ENCODE measurements at places on chromosomes 13 and 19.

DNA sequence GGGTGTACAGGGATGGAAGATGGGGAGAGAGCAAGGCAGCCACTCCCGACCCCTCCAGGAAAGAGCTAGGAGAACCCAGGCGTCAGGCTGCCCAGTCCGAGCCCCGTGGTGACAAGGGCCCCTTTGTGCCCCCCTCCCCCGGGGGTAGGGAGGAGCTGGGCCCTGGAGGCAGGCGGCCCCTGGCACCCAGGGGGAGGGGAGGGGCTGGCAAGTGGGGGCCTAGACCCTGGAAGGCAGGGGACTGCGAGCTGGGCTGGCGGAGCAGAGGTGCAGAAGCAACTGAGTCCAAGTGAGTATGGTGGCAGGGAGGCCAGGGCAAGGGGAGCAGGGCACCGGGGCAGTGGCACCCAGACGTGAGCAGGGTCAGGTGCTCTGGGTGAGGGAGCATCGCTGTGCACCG is at the start of gene MAG:
MAG (plus strand) TSS at position 246 of the 400 bp plus-strand sequence. CDS start 3,248 bp downstream, outside the sequence.
- DNase-seq: no peak

DNA sequence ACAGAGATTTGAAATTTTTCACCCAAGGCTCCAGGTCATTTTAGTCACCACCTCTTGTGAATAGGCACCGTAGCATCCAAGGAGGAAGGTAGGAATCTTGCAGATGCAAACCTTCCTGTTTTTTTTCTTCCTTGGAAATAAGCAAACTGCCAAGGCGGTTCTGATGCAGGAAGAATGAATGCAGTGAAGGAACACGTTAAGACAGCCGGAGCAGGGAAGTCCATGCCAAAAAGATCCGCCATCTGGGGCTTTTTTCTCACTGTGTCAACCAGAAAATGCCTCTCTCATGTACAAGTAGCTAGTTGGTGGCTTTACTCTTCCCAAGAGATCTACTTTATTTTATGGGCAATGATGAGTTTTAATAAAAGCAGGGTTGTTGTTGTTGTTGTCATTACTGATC is 142.4 kb downstream of the ZIC5 start:
- no peak for DNase-seq

GRCh38 chr19:38229585-38230073 is 5.6 kb upstream of the DPF1 start:
- no peak for DNase-seq

GRCh38 chr13:50598338-50598737 is 245.2 kb downstream of the DLEU7 start:
- no peak for DNase-seq

DNA sequence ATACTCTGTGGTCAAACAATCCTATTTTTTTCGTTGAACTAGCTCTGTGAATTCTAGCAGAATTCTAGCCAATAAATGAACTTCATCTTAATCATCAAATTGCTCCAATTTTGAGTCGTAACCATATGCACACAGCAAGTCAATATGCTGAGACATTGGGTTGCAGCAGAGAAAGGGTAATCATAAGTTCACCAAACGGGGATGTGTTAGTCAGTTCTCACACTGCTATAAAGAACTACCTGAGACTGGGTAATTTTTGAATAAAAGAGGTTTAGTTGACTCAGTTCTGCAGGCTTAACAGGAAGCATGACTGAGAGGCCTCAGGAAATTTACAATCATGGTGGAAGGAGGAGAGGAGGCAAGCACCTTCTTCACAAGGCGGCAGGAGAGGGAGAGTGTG is 67.7 kb upstream of the ABCC4 start:
- DNase-seq: no peak

DNA sequence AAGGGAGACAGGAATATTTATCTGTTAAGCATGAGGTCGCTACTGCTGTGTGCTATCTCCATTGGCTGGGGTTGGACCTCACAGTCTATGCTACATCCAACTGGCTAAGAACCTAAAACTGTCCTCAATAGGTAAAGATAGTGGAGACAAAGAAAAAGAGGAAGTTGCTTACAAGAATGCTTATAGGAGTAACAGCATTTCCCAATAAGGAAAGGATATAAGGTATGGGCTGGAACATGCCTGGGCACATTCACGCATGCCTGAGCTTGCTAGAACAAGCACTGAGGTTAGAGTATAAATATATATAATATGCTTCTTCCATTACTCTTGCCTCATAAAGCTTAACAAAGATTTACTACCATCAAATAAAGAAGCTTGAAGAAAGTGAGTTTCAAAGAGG is 47.9 kb upstream of the CEACAM21 start:
- no peak for DNase-seq

GRCh38 chr19:38989066-38989605 is 13.6 kb upstream of the FBXO17 start:
- no peak for DNase-seq

GRCh38 chr19:13334801-13335481 is 171.3 kb downstream of the CACNA1A start:
- DNase-seq: no peak

- DNase-seq: no peak
These were observed 51.3 kb downstream of the GPALPP1 start for GRCh38 chr13:45040622-45041021.

Data from esophagus squamous epithelium (tissue), 5 donors.